ENCODE measurements at places on chromosomes 4 and X. TPM values are rescaled to one million over a fixed set of nuclear protein-coding genes. Genes with fewer than 3 reads are reported as not detected.

The MGARP gene
- polyA plus RNA-seq: 0.48 TPM

The FAT1 gene
- polyA plus RNA-seq: 210 TPM

GRCh38 chrX:136166221-136166855 is 19.0 kb downstream of the FHL1 start:
- DNase-seq: no peak

The UGT2B11 gene
- polyA plus RNA-seq: 2.4 TPM

GRCh38 chr4:88802585-88803286 is 105.1 kb upstream of the NAP1L5 start:
- no peak for DNase-seq

The PABPC1L2A gene
- polyA plus RNA-seq: not detected

The AADAT gene
- polyA plus RNA-seq: 20.6 TPM

DNA sequence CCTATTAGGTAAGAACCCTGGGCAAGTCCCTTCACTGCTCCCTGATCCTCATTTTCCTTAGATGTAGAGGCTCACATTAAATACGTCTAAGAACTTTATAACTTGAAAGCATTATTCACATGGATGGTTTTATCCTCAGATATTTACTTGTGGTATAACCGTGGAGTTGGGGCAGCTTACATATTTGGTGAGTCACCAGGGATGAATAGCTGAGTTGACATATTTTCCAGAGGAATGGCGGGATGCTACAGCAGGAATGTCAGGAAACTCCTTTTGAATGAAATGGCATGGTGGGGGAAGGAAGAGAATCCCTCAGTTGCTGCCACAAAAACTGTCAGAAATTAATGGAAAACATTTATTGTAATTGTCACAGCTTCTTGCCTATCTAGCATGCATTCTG is 165.3 kb upstream of the RPS6KA3 start:
- no peak for DNase-seq

GRCh38 chrX:126658447-126658846 is 105.8 kb upstream of the DCAF12L1 start:
- DNase-seq: no peak

DNA sequence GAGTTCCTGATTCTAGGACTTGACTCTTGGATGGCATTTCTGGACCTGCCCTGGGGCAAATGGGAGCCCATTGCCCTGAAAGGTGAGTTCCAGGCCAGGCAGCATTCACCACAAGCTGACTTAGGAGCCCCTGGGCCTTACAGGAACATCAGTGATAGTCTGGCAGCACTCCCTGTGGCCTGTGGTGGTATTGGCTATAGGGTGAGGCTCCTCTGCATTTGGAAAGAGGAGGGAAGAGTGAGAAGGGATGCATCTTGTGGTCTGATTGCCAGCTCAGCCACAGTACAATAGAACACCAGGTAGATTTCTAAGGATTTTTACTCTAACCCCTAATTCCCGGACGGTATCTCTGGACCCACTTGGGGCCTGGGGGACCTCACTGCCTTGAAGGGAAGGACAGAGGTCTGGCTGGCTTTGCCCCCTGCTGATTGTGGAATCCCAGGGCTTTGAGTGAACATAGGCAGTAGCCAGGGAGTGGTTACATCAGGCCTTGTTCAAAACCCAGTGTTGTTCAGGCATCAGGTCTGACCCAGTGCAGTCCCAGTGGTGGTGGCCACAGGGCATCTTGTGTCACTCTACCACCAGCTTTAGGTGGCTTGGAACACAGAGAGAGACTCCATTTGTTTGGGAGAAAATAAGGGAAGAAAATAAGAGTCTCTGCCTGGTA is 32.9 kb downstream of the MAGED4 start:
- DNase-seq: no peak

GRCh38 chr4:25580633-25581467 is 74.8 kb upstream of the SLC34A2 start:
- DNase-seq: no peak
